Nephron progenitor cell (in vitro differentiated cells): ENCODE measurements at places on chromosomes 16 and 17.

DNA sequence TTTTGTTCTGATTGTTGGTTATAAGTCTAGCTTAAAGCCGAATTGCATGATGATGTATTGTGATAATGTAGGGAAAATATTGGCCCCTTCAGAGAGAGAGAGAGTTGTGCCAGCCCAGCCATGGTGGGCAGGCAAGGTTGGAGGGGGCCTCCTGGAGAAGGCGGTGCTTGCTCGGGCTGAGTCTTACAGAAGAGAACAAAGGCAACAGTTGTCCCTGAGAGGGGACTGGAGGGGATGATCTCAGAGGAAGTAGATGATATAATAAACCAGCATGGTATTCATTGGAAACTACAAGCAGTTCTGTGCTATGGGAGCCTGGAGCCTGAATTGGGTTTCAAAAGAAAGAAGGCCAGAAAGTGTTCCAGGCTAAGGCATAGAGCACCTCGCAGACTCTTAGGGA is 173.8 kb downstream of the RPTOR start:
- DNase-seq, result no peak

DNA sequence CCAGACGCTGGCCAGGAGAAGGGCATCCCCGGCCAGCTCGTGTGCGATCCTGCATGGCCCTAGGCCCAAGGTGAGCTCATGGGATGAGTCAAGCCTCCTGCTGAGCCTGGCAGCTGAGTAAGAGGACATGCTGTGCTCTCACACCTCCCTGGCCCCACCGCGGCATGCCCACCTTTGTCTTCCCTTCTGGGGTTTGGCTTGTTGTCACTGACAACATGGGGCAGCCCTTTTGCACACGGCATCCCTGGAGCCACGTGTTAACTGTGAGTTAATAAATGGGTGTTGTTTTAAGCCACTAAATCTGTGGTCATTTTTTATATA is 8.9 kb upstream of the TNS4 start:
- no peak for DNase-seq

DNA sequence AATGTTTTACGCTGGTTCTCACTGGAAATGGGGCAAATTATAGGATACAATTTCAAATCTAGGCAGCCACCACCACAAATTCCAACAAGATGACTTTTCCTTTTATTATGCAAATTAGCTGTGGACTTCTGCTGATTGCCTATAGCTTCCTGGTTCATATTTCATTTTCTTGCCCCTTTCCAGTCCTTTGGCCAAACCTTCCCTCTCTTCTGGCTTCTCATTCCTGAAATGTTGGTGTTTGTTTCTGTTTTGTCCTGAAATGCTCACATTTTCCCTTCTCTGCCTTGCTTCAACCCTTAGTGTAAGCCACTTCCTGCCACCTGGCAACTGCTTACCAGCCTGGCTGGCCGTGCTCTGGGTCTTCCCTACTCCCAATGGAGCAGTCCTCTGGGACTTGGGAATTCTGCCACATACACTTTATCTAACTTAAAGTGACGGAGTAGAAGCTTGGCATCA is 14.0 kb downstream of the PRSS54 start:
- DNase-seq, result no peak

DNA sequence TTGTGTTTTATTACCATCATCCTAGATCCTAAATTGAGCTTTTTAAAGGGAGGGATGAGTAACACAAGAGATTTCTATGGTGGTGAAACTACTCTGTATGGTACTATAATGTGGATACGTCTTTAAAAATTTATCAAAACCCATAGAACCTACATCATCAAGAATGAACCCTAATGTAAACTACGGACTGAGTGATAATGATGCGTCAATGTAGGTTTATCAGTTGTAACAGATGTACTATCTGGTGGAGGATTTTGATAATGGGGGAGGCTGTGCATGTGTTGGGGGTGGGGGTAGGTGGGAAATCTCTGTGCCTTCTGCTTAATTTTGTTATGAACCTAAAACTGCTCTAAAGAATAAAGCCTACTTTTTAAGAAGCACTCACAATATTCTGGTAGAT is 724.1 kb upstream of the SOX9 start:
- DNase-seq, result no peak

DNA sequence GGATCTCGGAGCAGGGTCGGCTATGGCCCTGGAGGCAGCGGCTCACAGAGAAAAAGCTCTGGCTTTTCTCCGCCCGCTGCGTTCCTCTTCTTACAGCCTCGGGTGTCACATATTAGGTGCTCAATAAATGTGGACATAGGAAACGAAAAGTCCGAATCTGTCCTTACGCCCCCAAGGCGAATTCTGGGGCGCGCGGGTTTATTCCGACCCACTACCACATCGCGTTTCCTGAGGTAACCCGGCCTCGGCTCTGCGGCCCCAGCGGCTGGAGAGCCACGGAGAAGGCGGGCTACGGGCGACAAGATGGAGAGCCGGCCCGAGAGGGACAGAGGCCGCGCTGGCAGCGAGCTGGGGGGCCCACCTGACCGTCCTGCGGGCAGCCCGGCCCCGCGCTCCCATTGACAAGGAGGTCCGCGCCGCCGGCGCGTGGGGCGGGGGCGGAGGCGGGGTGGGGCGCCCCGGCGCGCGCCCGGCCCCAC is 573 bp upstream of the GNAO1 start:
- no peak for DNase-seq

- no peak for DNase-seq
These were observed 65.7 kb downstream of the FBXL20 start for GRCh38 chr17:39335704-39336223.

DNA sequence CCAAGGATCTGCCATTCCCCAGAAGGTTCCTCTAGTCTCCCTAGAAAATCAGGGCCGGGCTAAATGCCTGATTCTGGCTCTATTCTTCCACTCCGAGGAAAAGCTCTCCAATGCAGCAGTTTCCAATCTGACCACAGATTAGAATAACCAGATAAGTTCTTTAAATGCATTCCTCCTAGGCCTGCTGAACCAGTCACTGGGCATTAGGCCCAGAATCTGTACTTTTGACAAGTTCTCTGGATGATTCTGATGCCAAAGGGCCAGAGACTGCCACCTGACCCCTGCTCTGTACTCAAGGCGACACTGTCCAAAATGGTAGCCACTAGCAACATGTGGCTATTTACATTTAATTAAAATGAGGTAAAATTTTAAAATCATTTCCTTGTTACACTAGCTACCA is 22.3 kb downstream of the MAP3K14 start:
- DNase-seq, result no peak

- DNase-seq, result no peak
These were observed 68.4 kb downstream of the SOCS1 start for GRCh38 chr16:11187522-11188023.

DNA sequence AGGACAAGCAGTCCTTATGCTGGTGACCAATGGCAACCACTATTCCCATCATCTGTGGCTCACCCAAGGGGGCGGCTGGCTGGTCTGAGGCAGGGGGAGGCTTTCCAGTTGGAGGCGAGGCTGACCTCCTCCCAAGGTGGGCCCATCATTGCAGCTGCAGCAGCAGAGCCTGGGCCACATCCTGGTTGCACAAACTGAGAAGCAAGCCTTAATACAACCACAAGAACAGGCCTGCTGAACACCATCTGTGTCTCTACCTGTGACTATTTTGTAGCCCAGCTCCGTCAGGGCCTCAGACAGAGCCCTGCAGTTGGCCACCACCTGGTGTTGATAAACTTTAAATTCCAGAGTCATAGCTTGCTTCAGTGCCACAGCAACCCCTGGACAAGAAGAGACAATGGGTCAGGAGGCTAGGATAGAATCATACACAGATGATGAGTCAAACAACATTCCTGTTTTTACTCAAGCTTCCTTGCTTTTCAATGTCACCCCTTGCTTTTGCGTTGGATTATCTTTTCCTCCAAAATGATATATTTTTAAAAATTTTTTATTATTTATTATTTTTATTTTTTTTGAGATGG is 17.9 kb downstream of the SMCR8 start:
- no peak for DNase-seq

DNA sequence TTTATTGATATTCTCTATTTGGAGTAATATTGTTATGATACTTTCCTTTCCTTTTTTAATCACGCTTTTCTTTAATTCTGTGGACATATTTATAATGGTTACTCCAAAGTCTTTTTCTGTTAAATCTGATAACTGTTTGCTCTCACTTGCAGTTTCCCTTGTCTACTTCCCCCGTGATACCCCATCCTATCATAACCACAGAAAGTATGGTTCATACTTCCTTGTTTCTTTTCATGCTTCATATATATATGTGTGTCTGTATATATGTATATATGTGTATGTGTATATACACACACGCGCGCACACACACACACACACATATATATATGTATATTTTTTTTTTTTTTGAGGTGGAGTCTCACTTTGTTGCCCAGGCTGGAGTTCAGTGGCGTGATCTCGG is 23.5 kb downstream of the SPECC1 start:
- no peak for DNase-seq

GRCh38 chr17:80559825-80560251 is 15.2 kb downstream of the RPTOR start:
- DNase-seq, result no peak

- no peak for DNase-seq
These were observed at the start of gene SLC47A2 for GRCh38 chr17:19716108-19717030. Gene SLC47A2 (minus strand): TSS chr17:19716584. CDS start chr17:19716555, 29 bp downstream.

DNA sequence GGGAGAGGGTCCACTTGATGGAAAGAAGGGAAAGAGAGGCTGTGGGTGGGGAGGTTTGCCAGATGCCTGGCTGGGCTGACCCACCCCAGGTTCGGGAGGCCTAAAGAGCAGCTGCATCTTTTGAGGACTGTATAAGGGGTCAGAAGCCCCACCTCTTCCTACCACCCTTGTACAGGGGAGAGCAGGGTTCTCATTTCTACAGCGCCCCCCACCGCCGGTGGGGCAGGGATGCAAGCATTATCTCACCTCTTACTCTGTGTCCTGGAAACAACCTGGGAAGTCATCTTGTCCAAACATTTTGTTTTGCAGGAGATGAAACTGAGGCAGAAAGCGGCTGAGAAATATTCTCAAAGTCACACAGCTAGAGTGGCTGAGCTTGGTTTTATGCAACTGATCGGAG is 22.5 kb upstream of the CCDC182 start:
- DNase-seq, result no peak

- DNase-seq, result no peak
These were observed 609.2 kb downstream of the TOX3 start for GRCh38 chr16:51937771-51938170.

GRCh38 chr16:85178006-85178591 is 65.8 kb upstream of the CIBAR2 start:
- no peak for DNase-seq

GRCh38 chr17:17805575-17805974 is 31.2 kb downstream of the SREBF1 start:
- no peak for DNase-seq
